ENCODE measurements at places on chromosomes 5 and 9. TPM values are rescaled to one million over a fixed set of nuclear protein-coding genes. Genes with fewer than 3 reads are reported as not detected.

GRCh38 chr9:91857291-91858212 lies 92.5 kb downstream of the ROR2 start:
- no peak overlapping the region for H3K27ac ChIP-seq
- DNase-seq, result no peak
- no peaks in the 10 kb centered on the region for H3K27me3 ChIP-seq
- no peaks in the 10 kb centered on the region for H3K4me1 ChIP-seq

DNA sequence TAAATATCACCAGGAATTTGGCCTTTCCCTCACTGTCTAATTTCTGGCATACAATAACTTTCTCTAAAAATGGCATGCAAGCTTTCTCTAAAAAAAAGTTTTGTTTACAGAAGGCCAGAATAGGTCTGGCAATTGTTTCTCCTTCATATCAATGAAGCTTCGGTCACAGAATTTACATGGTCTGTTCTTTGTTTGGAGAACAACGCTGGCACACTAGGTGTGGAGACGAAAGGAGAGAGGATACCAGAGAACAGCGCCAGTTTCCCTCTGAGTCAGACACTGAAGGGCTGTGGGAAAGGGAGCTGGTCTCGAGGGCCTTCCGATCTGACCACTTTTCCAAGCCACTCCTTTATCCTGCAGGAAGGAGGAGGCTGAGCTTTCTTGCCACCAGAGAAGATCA lies 60.1 kb upstream of the ITGA1 start:
- peak overlapping the region; percentile 100 for H3K27ac ChIP-seq
- no peaks in the 10 kb centered on the region for H3K27me3 ChIP-seq
- peak; percentile 84 for DNase-seq
- H3K4me3 ChIP-seq, result no peak overlapping the region
- no peaks in the 10 kb centered on the region for H3K36me3 ChIP-seq

DNA sequence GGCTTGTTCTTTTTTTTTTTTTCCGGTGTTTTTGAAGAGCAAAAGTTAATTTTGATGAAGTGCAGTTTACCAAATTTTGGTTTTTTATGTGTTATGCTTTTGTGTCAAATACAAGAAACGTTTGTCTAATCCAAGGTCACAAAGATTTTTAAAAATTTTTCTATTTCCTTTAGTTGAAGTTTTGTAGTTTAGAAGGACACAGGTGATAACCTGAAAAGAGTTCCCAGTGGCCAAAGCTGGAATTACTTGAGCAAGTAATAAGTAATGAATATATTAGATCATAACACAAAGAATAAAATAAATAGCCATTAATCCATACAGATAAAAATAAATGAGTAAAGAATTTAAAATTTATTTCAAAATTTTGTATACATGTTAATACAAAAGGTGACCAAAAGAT lies 71.5 kb downstream of the FCHO2 start:
- no peaks in the 10 kb centered on the region for H3K36me3 ChIP-seq
- no peaks in the 10 kb centered on the region for H3K27me3 ChIP-seq
- peaks cover 21% of the 10 kb centered on the region for H3K4me1 ChIP-seq
- H3K27ac ChIP-seq, result no peak overlapping the region
- peak; percentile 8 for DNase-seq

The TNFSF15 gene
- total RNA-seq, result 2.2 TPM

DNA sequence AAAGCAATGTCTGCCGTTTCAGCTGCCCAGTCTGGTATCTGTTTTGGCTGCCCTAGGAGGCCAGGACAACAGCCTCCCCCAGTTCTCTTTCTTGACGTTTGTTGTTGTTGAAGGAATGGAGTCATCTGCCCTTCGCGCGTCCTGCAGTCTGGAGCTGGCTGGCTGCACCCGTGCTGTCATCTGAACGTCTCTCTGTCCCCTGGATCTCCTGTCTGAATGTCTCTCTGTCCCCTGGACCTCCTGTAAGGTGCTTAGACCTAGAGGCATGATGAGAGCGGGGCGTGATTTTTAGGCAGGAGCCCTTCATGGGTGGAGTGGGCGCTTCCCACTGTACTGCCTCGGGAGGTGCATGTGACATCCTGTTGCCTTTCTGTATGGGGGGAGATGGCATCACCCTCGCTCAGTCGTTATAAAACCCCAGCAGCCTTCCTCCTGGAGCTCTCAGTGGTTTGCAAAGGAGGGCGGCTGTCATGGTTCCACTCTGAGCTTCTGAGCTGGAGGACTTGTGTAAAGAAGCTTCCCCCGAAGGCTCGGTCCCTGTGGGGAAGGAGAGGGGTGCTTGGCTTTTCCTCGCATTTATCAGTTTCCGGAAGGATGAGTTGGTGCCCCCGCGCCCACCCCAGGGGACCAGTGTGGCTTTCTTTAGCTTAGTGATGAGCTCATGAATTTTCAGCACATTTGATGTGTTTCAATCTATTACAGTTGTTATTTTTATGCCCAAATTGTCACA lies 49.8 kb upstream of the OLFM1 start:
- H3K27ac ChIP-seq, result no peak overlapping the region
- H3K4me1 ChIP-seq, result no peaks in the 10 kb centered on the region
- DNase-seq, result no peak
- H3K36me3 ChIP-seq, result no peaks in the 10 kb centered on the region

The SPINK4 gene
- not detected for total RNA-seq

GRCh38 chr5:129474544-129474943 lies 14.4 kb downstream of the ADAMTS19 start:
- no peak overlapping the region for H3K4me3 ChIP-seq
- no peak for DNase-seq
- no peaks in the 10 kb centered on the region for H3K4me1 ChIP-seq
- H3K27me3 ChIP-seq, result peaks cover 46% of the 10 kb centered on the region

The SAP30L gene
- 17.2 TPM for total RNA-seq

DNA sequence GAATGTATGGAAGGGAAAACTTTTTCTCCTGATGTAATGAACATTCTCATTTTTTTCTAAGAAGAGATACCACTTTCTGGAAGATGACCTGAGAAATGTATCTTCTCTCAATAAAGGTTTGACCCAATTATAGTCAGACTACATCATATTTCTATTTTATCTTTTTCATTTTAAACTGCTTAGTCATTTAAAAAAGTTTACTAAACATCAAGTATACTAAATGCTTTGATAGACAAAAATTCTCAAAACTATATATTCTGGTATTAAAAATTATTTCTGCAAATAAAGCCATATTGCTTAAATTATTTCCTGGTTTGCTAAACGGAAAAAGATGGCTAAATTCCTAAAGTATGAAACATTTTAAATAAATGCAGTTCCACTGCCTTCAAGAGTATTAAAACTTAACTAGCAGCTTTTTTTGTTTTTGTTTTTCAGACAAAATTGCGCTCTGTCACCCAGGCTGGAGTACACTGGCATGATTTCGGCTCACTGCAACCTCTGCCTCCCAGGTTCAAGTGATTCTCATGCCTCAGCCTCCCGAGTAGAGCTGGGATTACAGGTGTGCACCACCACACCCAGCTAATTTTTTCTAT lies 37.1 kb downstream of the FBXW11 start:
- no peaks in the 10 kb centered on the region for H3K36me3 ChIP-seq
- no peak overlapping the region for H3K27ac ChIP-seq
- no peak for DNase-seq
- H3K4me3 ChIP-seq, result no peak overlapping the region

DNA sequence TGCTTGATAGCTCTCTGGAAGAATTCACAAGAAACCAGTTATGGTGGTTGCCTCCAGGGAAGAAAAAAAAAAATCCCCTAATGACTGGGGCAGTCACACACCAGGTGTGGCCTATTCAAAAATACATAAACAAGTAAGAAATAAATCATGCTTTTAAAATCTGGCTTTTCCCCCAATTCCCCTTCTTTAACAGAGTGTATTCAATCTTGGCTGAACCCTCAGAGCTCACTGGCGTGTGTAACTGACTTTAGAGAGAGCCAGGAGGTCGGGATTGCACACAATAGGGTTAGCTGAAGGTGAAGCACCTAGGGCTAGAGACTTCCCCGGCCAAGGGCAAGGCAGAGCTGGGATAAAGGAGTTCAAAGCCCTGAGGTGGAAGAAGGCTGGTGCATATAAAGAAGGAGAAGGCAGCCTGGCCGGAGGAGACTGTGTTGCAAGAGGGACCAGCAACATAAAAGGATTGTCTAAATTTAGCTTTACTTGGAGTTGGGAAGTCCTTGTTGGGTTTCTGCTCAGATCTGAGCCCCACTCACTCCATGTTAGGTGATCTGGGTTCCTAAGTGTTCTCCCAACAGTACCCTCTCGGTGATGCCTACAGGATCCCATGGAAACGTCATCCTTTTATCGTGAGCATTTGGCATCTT lies 19.7 kb downstream of the FNBP1 start:
- H3K27me3 ChIP-seq, result no peaks in the 10 kb centered on the region
- H3K4me1 ChIP-seq, result peaks cover 71% of the 10 kb centered on the region
- H3K4me3 ChIP-seq, result peak overlapping the region; percentile 7
- peak overlapping the region; percentile 89 for H3K27ac ChIP-seq
- DNase-seq, result peak; percentile 85
- H3K36me3 ChIP-seq, result no peaks in the 10 kb centered on the region

- H3K4me1 ChIP-seq, result no peaks in the 10 kb centered on the region
- H3K4me3 ChIP-seq, result no peak overlapping the region
- DNase-seq, result no peak
- H3K27ac ChIP-seq, result no peak overlapping the region
- no peaks in the 10 kb centered on the region for H3K27me3 ChIP-seq
These were observed 19.6 kb downstream of the SLC38A9 start for GRCh38 chr5:55692509-55692908.

DNA sequence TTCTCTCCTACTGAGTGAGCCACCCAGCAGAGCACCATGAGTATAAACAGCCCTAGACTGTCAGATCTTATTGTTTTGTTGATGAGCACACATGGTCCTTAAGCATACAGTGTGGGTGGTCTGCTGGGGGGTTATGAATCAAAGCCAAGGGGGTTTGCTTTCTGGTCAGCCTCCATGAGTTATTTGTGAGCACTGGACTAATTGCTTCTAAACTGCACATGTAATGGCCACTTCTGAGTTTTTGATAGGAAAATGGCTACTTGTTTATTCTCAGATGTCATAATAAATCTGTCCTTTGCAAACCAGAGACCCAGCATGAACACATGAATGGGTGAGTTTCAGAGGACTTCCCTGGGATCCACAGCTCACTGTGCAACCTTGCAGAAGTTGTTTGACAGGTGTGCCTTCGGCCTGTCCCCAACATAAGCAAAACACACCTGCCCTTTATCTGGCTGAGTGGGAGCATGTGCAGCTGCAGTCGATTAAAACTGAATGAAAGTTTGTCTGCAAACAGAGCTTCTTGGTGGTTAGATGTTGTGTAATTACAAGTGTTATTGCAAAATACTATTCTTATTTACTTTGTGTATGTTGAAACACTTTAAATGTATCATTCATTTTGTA lies 35.9 kb downstream of the MAMDC2 start:
- H3K4me1 ChIP-seq, result peaks cover 21% of the 10 kb centered on the region
- no peaks in the 10 kb centered on the region for H3K36me3 ChIP-seq
- no peak overlapping the region for H3K4me3 ChIP-seq
- DNase-seq, result peak; percentile 35

GRCh38 chr9:71725590-71726338 lies 42.5 kb downstream of the CEMIP2 start:
- H3K27me3 ChIP-seq, result no peaks in the 10 kb centered on the region
- peaks cover 18% of the 10 kb centered on the region for H3K36me3 ChIP-seq
- H3K27ac ChIP-seq, result peak overlapping the region; percentile 46
- no peak overlapping the region for H3K4me3 ChIP-seq

The ZNF879 gene
- not detected for total RNA-seq

The SET gene
- 647 TPM for total RNA-seq

The SCGB3A1 gene
- not detected for total RNA-seq

- peaks cover 21% of the 10 kb centered on the region for H3K27me3 ChIP-seq
- H3K4me3 ChIP-seq, result no peak overlapping the region
- H3K4me1 ChIP-seq, result no peaks in the 10 kb centered on the region
These were observed 15.5 kb downstream of the PRKACG start for GRCh38 chr9:68998385-68998784.

- no peak overlapping the region for H3K4me3 ChIP-seq
- DNase-seq, result no peak
- H3K36me3 ChIP-seq, result peaks cover 15% of the 10 kb centered on the region
- no peak overlapping the region for H3K27ac ChIP-seq
- H3K4me1 ChIP-seq, result peaks cover 12% of the 10 kb centered on the region
These were observed 5.1 kb upstream of the AHRR start for GRCh38 chr5:316210-317085.

DNA sequence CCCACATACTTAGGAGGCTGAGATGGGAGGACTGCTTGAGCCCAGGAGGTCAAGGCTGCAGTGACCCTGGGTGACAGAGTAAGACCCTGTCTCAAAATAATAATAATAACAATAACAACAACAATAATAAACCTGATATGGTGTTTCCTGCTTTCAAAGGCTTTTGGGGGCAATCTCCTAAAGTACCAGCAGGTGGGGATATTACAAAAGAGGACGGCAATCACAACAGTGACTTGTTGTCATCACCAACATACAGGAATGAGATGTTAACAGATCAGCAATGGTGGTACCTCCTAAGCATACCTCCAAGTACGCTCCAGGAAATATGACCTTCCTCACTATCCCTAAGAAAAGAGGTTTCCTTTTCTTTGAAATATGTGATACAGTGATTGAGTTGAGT lies 91.1 kb upstream of the RNF180 start:
- DNase-seq, result peak; percentile 76
- no peaks in the 10 kb centered on the region for H3K27me3 ChIP-seq
- peaks cover 2% of the 10 kb centered on the region for H3K4me1 ChIP-seq
- H3K27ac ChIP-seq, result no peak overlapping the region
- no peaks in the 10 kb centered on the region for H3K36me3 ChIP-seq

The NUDCD2 gene
- 31.2 TPM for total RNA-seq

DNA sequence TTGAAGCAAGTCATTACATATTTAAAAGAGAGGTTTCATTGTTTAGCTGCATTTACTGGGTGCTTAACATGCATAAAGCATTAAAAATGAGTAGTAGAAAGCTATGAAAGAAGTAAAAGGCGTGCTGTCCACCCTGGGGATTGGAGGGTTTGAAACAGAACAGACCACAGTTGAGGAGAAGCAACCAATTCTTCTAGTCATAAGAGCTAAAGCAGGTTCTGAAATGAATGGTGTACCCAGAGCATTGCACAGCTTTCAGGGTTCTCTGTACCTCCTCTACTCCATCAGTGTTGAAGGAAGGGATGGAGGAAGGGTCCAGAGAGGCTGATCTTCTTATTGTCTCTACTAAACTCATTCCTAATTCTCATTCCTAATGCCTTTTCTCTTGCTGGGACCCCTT lies 68.9 kb downstream of the SH3RF2 start:
- no peak overlapping the region for H3K4me3 ChIP-seq
- H3K36me3 ChIP-seq, result no peaks in the 10 kb centered on the region
- H3K4me1 ChIP-seq, result peaks cover 8% of the 10 kb centered on the region

DNA sequence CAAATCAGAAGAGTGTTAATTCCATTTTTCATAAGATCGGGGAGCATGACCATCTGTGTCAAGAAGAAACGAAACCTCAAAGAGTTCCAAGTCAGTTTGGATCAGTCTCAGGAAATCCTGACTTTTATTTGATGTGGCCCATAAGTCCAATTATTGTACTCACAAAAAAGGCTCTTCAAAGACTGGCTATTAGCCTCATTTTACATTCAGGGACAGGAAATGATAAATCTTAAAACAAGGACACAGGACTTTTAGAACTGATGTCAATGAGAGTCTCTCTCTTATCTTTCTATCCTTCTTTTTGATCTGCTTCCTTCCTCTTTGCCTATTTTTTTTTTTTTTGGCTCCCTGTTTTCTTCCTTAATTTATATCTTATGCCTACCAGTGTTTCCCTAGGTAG lies 43.7 kb upstream of the SHOC1 start:
- no peak overlapping the region for H3K27ac ChIP-seq
- peaks cover 11% of the 10 kb centered on the region for H3K4me1 ChIP-seq
- no peak for DNase-seq
- H3K4me3 ChIP-seq, result no peak overlapping the region
- no peaks in the 10 kb centered on the region for H3K36me3 ChIP-seq

GRCh38 chr9:6833518-6834192 lies 75.9 kb downstream of the KDM4C start:
- H3K27me3 ChIP-seq, result no peaks in the 10 kb centered on the region
- peak; percentile 31 for DNase-seq
- peak overlapping the region; percentile 48 for H3K27ac ChIP-seq
- peaks cover 9% of the 10 kb centered on the region for H3K4me1 ChIP-seq

Data from PC-3 (cell line).